ENCODE measurements at places on chromosomes 16 and 17. TPM values are rescaled to one million over a fixed set of nuclear protein-coding genes. Genes with fewer than 3 reads are reported as not detected.

ANKRD13B gene
- 10.9 TPM for total RNA-seq

- H3K27ac ChIP-seq, result no peak overlapping the region
- no peaks in the 10 kb centered on the region for H3K27me3 ChIP-seq
- no peaks in the 10 kb centered on the region for H3K4me1 ChIP-seq
- no peak for DNase-seq
Measured at GRCh38 chr16:88298181-88298832, 84.5 kb upstream of the ZNF469 start.

GRCh38 chr17:54662978-54663876 lies 237.4 kb upstream of the TOM1L1 start:
- H3K27me3 ChIP-seq, result no peaks in the 10 kb centered on the region
- no peaks in the 10 kb centered on the region for H3K36me3 ChIP-seq
- no peak overlapping the region for H3K27ac ChIP-seq
- no peaks in the 10 kb centered on the region for H3K4me1 ChIP-seq
- H3K4me3 ChIP-seq, result no peak overlapping the region

DNA sequence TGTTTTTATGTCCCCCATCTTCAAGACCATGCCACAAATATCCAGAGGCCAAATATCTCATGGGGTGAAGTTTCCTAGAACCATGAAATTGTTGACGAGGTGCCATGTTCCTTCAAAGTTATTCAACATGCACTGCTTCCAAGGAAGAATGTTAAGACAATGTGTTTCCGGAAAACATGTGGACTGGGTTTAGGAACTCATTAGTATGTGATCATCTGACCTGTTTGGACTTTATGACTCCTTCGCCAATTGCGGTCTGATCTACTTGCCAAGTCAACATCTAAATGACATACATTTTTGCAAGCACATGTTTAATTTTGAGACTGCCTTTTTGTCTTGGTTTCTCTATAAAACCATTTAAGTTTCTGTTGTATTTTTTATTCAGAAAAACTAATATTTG lies 234.8 kb downstream of the MAF start:
- no peak overlapping the region for H3K4me3 ChIP-seq
- no peaks in the 10 kb centered on the region for H3K27me3 ChIP-seq
- H3K27ac ChIP-seq, result no peak overlapping the region
- DNase-seq, result no peak
- no peaks in the 10 kb centered on the region for H3K36me3 ChIP-seq
- H3K4me1 ChIP-seq, result no peaks in the 10 kb centered on the region

C16orf54 gene
- total RNA-seq, result 2.5 TPM

C17orf107 gene
- total RNA-seq, result 0.43 TPM

NPIPB9 gene
- 1.6 TPM for total RNA-seq

PLA2G15 gene
- total RNA-seq, result 8.7 TPM

MYO15A gene
- 1.3 TPM for total RNA-seq

Measured in Karpas-422 (cell line).